ENCODE measurements at places on chromosomes 11 and 22.
A peak's percentile ranks its signal among the peaks of the same experiment; 100 is the strongest.

- no peak for DNase-seq
These were observed 312.5 kb upstream of the ANO3 start for GRCh38 chr11:26019386-26019785.

GRCh38 chr22:49417326-49417725 lies 410.3 kb downstream of the BRD1 start:
- DNase-seq: no peak

GRCh38 chr11:134981835-134982234 lies 569.8 kb upstream of the B3GAT1 start:
- no peak for DNase-seq

GRCh38 chr22:49548356-49549202 lies 279.1 kb downstream of the BRD1 start:
- no peak for DNase-seq

DNA sequence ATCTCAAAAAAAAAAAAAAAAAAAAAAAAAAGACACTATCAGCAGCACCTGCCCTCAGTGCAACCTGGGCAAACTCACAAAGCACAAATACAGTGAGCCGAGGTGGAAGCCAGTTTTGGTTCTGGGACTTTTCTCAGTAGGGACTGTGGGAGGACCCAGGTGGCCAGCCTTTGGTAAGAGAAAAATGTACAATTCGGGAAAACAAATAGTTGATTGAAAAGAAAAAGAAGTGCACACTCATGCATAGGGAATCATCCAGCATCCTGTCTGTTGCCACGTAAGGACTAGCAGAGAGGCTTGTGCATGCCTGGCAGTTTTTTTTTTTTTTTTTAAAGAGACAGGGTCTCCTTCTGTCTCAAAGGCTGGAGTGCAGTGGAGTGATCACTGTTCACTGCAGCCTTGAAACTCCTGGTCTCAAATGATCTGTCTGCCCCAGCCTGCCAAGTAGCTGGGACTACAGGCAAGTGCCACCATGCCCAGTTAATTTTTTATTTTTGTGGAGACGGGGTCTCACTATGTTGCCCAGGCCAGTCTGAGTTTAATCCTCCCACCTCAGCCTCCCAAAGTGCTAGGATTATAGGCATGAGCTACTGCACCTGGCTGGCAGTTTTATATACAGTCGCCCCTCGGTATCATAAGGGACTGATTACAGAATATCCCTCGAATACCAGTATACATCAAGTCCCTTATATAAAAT lies 36.7 kb downstream of the TPST2 start:
- peak; percentile 94 for DNase-seq

- no peak for DNase-seq
These were observed 440 bp upstream of the KLHL35 start for GRCh38 chr11:75433443-75433842.

DNA sequence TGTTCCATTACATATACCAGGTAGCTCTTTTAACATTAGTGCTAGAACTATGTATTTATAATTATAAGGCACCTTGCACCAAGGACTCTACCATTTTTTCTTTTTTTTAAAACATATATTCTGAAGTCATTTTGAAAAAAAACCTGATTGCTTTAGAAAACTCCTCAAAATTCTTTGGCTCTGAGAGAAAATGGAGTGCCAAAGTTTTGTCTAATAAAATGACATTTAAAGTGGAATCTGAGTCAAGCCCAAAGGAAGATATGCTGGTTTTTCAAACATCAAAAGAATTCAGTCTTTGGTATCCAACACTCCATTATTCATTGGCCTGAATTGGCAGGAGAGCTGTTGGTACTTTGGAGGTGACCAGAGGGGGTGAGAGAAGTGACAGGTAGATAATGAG lies 116.5 kb downstream of the ME3 start:
- no peak for DNase-seq

Data from astrocyte (in vitro differentiated cells and primary cell).